Glutamatergic neuron (in vitro differentiated cells): ENCODE measurements at places on chromosomes 13 and 19. TPM values are rescaled to one million over a fixed set of nuclear protein-coding genes. Genes with fewer than 3 reads are reported as not detected.

GRCh38 chr19:4700693-4700970, 23.0 kb downstream of the DPP9 start:
- DNase-seq, result no peak

DNA sequence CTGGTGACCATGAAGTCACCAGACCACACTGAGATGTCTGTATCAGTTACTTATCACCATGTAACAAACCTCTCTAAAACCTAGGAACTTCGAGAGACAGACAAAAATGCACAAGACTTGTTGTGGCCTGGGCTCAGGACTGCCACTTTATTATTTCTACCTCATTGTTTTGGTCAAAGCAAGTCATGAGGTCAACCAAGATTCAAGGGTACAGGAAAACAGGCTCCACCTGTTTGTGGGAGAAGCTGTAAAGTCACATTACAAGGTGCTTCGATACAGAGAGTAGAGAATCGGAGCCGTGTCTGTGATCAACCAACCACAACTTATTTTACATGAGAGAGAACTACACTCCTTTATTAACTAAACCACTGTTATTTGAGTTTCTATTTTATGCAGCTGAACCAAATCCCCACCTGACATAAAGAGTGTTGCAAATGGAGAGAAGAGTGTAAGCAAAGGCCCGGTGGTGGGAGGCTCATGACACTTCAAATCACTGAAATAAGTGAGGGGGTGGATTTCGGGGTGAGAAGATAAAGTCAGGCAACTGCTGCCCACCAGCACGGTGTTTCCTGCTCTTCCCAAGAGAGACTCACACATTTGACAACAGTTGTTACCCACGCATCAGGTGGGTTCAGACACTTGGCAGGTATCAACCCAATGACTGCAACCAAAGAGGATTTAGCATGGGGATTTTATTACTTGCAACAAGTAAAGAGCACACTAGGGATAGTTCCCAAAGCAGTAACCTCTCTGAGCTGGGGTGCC, 39.0 kb upstream of the IGSF23 start:
- DNase-seq, result no peak

DNA sequence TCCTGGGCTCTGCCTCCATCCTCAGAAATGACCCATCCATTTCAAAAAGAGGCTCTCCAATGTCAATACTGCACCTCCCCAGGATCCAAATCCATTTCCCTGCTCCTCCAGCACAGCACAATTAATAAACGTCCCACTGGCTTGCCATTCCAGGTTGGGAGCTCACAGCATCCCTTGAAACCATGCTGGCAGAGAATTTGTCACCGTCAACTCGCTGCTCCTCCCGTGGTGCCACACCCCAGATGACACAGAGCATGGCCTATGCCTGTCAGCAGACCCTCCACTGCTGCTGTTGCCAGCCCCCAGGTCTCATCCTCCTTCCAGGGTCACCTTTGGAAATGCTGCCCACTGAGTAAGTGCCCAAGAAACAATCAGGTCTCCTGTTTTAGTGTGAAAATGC, 53.0 kb upstream of the UQCRFS1 start:
- DNase-seq, result no peak

GRCh38 chr13:98447881-98448641, 128.8 kb downstream of the STK24 start:
- DNase-seq, result peak; percentile 84

DNA sequence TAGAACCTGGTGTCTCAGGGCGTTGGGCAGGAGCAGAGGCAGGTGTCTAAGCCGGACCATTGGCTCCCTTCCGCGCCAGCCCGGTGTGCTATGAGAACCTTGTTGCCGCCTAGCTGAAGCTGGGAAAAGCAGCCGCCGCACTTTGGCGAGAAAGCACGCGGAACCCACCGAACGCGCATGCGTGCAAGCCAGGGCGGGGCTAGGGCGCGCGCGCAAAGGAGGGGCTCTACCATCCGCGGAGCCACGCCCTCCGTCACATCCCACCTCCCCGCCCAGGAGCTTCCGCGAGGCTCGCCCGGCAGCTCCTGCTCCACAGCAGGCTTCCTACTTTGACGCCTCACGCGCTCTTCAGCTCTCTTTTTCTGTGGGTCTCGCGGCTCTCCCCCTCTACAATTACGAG, 51.3 kb downstream of the WDR87 start:
- DNase-seq, result no peak

Gene GNG8
- total RNA-seq, result 54.6 TPM

DNA sequence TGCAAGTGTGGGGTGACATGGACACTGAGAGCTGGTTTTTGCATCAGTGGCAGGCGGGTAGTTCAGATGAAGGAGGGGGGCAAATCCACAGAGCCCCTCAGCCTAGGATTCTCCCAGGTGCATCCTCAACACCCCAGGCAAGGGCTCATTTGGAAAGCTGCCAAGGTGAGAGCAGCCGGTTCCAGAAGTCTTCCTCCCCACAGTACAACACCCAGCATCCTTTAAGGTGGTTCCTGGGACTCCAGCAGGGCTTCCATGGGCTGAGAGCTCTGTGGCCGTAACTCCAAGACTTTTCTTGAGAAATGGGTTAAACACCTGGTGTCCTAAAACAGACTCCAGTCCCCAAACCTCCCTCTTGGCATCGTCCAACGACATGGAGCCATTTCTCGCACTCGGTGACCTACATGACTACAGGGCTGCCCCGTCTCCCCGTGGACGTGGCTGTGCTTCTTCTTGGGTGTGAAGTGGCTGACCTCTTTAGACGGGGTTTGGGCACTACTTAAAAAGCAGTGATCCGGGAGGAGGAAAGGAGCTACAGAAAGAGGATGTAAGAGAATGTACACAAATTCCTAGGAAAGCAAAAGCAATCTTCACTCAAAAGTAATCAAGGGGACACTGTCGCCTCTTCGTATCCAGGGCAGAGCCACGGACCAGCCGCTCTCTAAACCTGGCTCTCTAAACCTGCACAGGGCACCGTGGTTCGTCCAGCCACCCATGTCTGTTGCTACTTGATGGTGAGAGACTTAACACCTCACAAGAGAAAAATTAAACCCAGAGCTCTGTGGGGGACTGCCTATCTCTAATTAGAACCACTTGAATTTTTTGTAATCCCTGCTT, 25.5 kb downstream of the RANBP3 start:
- no peak for DNase-seq

DNA sequence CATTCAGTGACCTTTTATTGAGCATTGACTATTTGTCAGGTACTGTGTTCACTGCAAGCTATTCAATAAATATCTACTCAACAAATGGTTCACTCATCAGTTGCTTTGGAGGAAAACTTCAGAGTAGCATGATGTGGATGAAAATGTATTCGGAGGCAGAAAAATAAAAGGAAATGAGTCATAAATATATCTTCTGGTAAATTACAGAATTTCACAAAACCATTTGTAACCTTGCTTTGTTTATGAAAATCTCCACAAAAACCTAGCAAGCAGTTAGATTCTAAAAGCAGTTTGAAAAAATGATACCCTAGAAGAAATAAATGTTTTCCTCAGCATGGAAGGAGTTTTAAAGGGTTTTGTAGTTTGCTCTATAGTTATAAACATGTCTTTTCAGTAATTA, 399.6 kb downstream of the LMO7 start:
- no peak for DNase-seq

Gene KIR2DL4
- total RNA-seq, result not detected

GRCh38 chr13:43846496-43847158, 32.9 kb downstream of the CCDC122 start:
- DNase-seq, result no peak

GRCh38 chr19:41588497-41589209, 12.7 kb downstream of the CEACAM21 start:
- DNase-seq, result no peak

- DNase-seq, result no peak
Observed at GRCh38 chr13:72229067-72229466, 362.1 kb upstream of the DACH1 start.

DNA sequence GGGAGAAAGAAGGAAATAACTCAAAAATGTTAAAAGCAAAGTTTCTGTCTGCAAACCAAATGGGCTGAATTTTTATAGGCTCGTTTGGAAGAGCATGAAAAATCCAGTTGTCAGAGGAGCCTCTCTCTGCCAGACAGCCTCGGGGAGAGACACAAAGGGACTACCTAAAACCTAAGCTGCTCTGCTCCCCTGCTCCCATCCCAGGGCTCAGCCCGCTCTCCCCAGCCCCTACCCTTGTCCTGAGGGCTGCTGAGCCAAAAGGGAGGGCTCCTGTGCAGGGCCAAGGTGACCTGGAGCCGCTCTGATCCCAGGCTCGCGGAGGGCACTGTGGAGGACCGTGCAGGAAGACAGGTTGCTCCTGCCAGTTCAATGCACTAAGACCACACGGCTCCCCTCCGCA, 96.7 kb upstream of the UQCRFS1 start:
- DNase-seq, result no peak

DNA sequence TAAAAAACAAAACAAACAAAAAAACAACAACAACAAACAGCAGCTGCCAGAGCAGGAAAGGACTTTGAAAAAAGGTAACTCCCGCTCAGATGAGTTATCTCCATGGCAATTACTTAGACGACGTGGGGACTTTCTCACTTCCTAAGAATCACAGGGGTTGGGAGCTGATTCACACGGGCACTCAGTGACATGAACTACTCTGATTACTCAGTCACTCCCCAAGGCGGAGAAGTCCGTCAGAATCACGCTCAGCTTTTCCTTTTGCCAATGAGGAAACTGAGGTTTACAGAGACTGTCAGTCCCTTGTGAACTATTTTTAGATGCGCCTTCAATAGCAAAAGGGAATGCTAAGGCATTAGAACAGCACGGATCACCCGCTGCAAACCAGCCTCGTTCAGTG, 32.3 kb upstream of the MATK start:
- DNase-seq, result no peak

GRCh38 chr19:39104186-39104596, 20.0 kb downstream of the ACP7 start:
- no peak for DNase-seq

Gene MYO16
- total RNA-seq, result 22.0 TPM

DNA sequence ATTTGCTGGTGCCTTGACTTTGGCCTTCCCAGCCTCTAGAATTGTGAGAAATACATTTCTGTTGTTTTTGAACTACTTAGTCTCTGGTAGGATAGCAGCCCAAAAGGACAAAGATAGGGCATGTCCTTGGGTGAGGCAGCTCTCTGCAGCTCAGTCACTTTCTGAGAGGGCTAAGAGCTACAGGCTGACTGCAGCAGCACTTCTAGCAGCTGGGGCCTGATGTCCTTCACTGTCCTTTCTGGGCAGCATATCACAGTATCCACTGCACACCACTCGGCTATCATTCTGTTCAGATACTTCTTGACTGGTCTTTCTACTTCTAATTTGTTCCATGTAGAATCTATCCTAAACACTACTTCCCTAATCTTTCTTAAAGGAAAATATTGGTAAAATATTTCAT, 68.5 kb upstream of the CLDN10 start:
- no peak for DNase-seq

DNA sequence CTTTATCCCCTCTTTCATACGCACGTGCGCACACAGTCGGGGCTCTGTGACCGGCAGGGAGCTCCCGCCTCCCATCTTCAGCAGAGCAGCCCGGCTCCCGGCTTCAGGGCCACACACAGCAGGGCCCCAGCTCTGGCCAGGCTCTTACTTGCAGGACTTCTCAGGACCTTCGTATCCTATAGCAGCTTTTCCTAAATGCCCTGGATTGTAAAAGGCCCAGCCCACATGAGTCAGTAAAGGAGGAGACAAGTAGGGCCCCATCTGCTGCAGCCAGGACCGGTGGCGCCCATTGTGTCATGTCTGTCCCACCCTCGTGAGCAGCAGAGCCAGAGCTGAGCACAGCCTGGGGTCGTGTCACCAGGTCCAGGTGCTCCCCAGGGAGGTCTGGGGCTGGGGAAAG, 107.6 kb upstream of the VSTM2B start:
- DNase-seq, result peak; percentile 45

GRCh38 chr19:49689133-49690078, at the start of gene ADM5:
Gene ADM5 (plus strand): TSS chr19:49689594. CDS start chr19:49689838, 244 bp downstream.
- DNase-seq, result peak; percentile 78
